ENCODE measurements at places on chromosomes 2 and 18.

DNA sequence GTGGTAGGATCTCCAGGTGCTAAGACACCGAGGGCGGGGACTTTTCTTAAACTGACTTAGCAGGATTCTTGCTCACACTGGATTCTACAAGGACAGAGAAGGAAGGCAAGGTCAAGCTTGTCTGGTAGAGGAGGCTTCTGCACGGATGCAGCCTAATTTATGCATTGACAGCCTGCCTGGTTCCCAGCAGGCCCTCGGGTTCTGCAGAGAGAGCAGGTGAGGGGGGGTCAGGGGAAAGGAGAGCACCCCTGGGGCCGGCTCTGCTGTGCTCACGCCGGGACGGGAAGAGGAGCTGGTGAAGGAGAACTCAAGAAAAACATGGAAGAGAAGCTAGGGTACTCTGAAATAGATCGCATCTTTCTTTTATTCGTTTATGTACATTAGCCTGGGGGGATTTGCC lies 46.4 kb downstream of the ADI1 start:
- no peak for DNase-seq

GRCh38 chr2:26230806-26231205 lies 13.6 kb downstream of the HADHA start:
- DNase-seq = no peak

DNA sequence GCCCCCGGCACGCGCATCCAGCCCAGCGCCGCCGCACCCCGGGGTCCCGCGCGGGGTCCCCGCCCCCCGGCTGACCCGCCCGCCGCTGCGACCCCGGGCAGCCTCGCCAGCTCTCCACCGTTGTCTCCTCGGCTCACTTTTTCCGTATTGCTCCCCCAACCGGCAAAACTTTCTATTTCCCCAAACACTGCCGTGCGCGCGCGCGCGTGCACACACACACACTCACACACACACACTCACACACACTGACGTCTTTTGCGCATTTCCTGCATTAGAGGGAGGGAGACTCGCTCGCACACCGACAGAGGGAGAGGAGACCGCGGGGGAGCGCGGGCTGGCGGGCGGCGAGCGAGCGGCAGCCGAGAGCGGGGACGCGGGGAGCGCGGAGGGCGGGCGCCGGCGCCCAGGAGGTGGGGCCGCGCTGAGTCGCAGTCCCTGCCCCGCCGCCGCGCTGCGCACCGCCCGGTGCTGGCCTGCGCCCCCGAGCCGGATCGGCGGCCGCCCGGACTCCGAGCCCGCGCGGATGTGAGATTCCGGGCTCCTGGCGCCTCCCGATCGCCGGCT lies 542 bp upstream of the PRKCE start:
- DNase-seq = peak; percentile 74

DNA sequence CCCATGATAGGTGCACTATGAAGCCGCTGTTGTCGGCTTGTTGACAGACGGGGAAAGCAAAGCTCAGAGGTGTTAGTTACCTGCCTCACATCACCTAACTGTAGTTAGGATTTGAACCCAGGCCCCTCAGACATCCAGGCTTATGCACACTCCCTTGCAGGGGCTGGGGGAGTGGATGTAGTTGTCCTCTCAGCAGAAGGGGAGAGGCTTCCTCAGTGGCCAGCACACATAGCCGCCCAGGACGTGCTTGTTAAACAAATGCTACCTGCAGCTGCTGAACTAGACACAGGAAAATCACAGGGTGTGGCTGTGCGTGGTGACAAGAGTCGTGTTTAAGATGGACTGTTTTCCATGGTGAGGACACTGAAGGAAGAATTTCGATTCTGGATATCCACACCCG lies 39.2 kb downstream of the GREB1 start:
- no peak for DNase-seq

GRCh38 chr2:69777786-69778105 lies 35.8 kb downstream of the ANXA4 start:
- no peak for DNase-seq

DNA sequence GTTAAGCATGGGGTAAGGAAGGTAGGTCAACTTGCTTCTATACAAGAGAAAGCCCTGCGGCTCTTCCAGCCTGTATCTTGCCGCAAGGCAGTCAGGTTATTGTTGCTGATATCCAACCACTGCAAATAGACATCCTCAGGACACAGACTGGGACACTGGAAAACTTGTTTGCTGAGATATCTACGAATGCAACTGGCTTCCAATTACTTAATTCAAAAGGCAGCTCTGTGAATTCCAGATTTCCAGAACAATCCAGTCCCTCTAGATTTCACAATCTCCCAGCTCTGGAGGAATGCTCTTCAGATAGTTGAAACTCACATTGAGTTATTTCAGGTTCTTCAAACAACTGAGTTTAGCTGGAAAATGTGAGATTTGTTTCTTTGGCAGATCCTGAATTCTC lies 34.6 kb upstream of the SP9 start:
- no peak for DNase-seq

DNA sequence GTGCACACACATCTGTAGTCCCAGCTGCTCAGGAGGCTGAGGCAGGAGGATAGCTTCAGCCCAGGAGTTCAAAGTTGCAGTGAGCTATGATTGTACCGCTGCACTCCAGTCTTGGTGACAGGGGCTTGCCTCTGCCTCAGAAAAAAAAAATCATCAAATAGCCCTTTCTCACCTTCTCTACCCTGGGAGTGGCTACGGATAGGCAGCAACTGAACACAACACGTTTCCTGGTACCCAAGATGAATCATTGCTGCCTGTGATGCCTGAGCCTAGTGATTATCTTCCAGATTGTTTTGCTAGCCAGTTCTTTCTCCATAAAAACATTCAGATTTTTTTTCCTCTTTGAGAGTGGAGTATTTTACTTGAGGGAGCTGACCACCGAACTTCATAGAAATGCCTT lies 13.5 kb downstream of the INPP4A start:
- DNase-seq = no peak

DNA sequence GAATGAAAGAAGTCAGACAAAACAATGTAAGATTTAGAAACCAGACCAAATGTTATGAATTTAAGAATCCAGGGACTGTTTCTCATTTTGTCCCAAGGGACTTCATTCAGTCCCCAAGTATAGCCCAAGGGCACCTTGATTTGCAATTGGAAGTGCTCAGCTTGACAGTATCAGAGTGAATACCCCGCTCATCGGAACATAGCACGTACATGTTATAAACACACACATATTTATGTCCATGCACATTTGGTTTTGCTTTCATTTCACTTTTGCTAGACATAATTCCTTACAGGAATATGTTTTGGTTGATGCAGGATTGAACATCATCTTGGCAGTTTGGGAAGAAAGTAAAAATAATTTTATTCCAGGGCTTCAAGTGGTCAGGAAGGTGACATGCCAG lies 100.2 kb downstream of the PID1 start:
- DNase-seq = no peak

DNA sequence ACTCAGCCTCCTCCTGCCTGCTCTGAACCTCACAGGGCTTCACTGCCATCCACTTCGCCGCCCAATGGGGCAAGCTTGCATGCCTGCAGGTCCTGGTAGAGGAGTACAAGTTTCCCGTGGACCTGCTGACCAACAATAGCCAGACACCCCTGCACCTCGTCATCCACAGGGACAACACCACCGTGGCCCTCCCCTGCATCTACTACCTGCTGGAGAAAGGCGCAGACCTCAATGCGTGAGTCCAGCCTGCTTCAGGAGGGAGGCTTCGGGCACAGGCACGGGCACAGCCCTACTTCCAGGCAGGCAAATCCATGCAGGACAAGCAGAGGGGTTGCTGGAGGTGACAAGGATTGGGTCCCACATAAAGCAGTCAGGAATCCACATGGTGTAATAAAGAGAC lies 1.2 kb downstream of the ANKRD53 start:
- DNase-seq = no peak

DNA sequence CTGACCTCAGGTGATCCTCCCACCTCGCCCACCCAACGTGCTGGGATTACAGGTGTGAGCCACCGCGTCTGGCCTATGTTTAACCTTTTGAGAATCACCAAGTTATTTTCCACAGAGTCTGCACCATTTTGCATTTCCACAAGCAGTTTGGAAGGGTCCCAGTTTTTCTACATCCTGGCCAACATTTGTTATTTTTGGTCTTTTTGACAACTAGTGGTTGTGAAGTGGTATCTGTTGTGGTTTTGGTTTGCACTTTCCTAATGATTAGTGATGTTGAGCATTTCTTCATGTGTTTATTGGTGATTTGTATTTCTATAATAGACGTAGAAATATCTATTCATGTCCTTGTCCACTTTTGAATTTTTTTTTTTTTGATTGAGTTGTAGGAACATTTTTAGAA lies 67.9 kb downstream of the BIRC6 start:
- DNase-seq = no peak

GRCh38 chr2:8346208-8346607 lies 335.6 kb upstream of the ID2 start:
- DNase-seq = no peak

DNA sequence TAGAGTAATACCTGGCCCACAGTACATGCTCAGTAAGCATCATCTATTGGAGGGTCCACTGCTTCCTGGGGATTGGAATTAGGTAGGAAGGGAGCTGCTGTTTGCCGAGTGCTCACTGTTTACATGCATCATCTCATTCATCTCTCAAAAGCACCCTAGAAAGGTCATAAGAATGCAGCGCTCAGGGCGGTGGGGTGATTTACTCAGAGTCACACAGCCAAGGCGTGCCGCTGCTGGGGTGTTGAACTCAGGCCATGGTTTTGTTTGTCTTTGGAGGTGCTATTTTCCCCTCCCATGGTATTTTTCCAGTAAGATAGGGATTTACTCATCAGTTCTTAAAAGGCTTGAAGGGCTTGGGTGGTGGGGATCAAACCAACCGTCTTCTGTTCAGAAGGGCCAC lies 227.5 kb downstream of the LDLRAD4 start:
- DNase-seq = no peak

- no peak for DNase-seq
Measured at GRCh38 chr2:58099096-58099769, 52.6 kb downstream of the VRK2 start.

- DNase-seq = no peak
Measured at GRCh38 chr2:96315400-96316071, 9.6 kb upstream of the ITPRIPL1 start.

DNA sequence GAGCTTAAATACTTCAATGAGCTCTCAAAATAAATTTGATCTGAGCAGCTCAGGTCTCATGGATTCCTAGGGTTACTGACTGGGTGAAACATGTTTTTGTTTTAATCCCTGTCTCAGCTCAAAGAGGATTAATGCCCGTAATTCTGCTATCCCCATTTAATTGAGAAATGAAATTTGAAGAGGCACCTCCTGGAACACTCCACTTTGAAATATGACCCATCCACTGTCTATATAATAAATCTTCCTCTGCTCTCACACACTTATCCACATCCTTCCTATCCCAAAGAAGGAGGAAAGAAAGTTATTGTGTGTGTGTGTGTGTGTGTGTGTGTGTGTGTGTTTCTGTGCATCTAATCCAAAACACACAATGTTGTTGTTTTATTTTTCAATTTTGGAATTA lies 2082.4 kb upstream of the PIK3C3 start:
- no peak for DNase-seq

GRCh38 chr2:45809205-45809604 lies 157.7 kb downstream of the PRKCE start:
- no peak for DNase-seq

DNA sequence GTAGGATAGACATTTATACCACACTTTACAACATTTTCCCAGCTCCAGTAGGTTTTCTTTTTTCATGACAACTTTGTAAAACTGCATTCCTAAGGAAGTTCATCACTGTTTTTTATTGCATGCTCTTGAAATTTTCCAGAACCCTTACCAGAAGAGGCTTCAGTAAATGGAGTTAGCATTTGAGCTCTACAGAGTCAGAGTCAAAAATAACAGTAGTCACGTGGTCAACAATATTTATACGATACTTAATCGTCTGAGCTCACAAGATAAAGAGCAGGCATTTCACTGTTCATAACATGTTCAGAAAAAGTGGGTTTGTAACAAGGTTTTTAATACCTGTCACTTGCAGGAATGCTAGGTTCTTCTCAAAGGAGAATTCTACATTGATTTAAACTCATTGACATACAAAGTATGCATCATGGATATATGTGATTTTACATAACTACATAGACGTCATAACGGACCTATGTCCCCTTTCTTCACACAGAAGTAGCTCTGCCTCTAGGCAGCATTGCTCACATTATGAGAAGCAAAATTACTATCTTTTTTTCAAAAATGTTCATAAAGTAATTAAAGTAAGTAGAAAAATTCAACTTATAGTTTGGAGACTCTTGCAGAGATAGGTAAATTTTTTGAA lies 187.0 kb upstream of the COL3A1 start:
- DNase-seq = no peak

DNA sequence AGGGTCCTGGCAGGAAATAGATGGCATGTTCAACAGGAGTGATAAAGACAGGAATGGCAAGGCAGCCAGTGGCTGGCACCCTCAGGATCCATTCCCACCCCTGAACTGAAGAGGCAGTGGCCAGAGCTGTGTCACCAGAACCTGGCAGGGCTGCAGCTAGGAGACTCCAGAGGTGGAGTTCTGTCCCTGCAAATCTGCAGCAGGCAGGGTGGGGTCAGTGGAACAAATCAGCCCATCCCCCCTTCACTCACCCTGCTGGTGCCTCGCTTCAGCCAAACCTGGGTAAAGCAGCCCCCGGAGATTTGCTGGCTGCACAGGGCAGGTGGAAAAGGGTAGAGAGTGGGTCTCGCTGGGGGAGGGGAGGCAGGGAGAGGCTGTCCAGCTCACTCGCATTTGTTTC lies 12.7 kb downstream of the INPP5D start:
- no peak for DNase-seq

GRCh38 chr2:77839102-77839501 lies 316.9 kb upstream of the LRRTM4 start:
- DNase-seq = no peak

GRCh38 chr18:76328140-76328539 lies 166.9 kb downstream of the ZNF516 start:
- no peak for DNase-seq

Measured in NCI-H1694 treated with DMSO at 0.1 percent for 48 hours (cell line).